ENCODE measurements at places on chromosomes 3 and 15. TPM values are rescaled to one million over a fixed set of nuclear protein-coding genes. Genes with fewer than 3 reads are reported as not detected.

Gene SEMA3F
- total RNA-seq, result 1.7 TPM

Gene FAM227B
- total RNA-seq, result 1.9 TPM

DNA sequence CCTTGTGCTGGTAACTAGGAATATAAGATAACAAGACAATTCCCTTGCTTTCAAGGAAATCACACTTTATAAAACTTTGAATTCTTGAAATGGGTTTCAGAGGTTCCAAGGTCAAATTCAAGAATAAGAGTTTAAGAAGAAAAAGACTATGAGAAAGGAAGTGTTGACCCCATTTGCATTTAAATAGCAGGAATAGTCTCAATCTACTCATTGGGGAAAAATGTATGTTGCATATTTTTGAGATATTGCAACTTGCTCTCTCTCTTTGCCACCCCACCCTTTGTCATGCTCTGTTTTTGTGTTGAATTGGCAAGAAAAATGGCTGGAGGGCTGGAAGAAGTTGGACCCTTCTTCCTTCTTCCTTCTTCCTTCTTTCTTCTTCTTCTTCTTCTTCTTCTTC lies 699.2 kb downstream of the TUSC7 start:
- H3K4me3 ChIP-seq, result no peak overlapping the region
- peaks cover 16% of the 10 kb centered on the region for H3K4me1 ChIP-seq
- H3K27me3 ChIP-seq, result no peaks in the 10 kb centered on the region

DNA sequence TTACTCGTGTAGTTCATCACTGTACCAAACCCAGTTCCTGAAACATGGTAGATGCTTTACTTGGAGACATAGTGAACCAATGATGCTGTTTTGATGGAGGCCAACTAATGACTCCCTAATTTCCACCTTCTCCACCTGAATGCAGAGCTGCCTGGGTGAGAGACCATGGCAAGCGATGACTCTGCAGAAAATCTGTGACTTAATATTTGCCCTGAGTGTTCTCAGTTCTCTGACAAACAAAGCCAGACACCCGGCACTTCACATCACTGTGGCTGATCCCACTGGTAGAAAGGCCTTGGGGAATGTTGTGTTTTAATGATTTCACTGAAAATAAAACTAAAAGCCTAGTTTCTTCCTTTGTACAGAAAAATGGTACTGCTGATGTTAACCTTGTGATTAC lies 39.5 kb upstream of the UBE3A start:
- DNase-seq, result no peak
- no peaks in the 10 kb centered on the region for H3K4me1 ChIP-seq
- no peak overlapping the region for H3K27ac ChIP-seq
- no peaks in the 10 kb centered on the region for H3K27me3 ChIP-seq
- no peak overlapping the region for H3K4me3 ChIP-seq

GRCh38 chr15:93897377-93897776 lies 334.0 kb upstream of the MCTP2 start:
- no peak overlapping the region for H3K27ac ChIP-seq
- no peaks in the 10 kb centered on the region for H3K27me3 ChIP-seq
- no peak overlapping the region for H3K4me3 ChIP-seq
- H3K4me1 ChIP-seq, result no peaks in the 10 kb centered on the region

- no peaks in the 10 kb centered on the region for H3K27me3 ChIP-seq
- no peak for DNase-seq
- H3K27ac ChIP-seq, result no peak overlapping the region
- H3K4me1 ChIP-seq, result peaks cover 17% of the 10 kb centered on the region
- no peak overlapping the region for H3K4me3 ChIP-seq
Observed at GRCh38 chr3:101876142-101876541, 26.8 kb downstream of the NFKBIZ start.

- no peaks in the 10 kb centered on the region for H3K27me3 ChIP-seq
- H3K4me3 ChIP-seq, result no peak overlapping the region
- no peak for DNase-seq
- H3K4me1 ChIP-seq, result peaks cover 4% of the 10 kb centered on the region
Observed at GRCh38 chr3:171412473-171412872, 47.7 kb downstream of the TNIK start.

DNA sequence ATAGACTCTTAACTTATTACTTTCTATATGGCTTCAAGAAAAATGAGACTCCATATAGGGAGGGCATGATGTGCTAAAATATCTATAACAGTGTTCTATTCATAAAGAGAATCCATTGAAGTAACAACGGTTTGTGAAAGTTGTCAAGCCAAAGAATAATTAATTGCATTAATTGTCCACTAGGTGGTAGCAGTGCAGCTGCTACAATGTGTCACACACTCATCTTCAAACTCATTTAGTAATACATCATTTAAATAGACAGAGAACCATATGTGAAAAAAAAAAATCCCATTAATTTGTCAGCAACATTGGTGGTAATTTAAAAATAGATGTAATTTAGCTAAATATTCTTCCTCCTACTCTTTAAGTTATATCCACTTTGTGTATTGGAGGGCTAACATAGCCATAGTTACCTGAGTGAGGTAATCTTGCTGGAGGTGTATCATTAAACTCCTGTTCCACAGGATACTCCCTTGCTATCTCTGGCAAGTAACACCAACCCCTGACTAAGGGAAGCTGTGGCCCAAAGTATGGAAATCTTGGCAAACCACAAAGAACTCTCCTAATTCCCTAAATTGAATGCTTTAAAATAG lies 3.7 kb upstream of the CPA3 start:
- no peaks in the 10 kb centered on the region for H3K36me3 ChIP-seq
- H3K4me3 ChIP-seq, result no peak overlapping the region
- no peak for DNase-seq
- peaks cover under 1% of the 10 kb centered on the region for H3K27me3 ChIP-seq

GRCh38 chr15:51938286-51938685 lies 33.3 kb downstream of the LEO1 start:
- H3K36me3 ChIP-seq, result peaks cover 38% of the 10 kb centered on the region
- H3K4me3 ChIP-seq, result no peak overlapping the region
- H3K27ac ChIP-seq, result no peak overlapping the region
- H3K4me1 ChIP-seq, result no peaks in the 10 kb centered on the region

GRCh38 chr15:25805031-25805430 lies 58.1 kb downstream of the ATP10A start:
- H3K27me3 ChIP-seq, result no peaks in the 10 kb centered on the region
- DNase-seq, result no peak
- no peak overlapping the region for H3K27ac ChIP-seq
- H3K4me3 ChIP-seq, result no peak overlapping the region
- no peaks in the 10 kb centered on the region for H3K36me3 ChIP-seq

GRCh38 chr3:4512895-4513616 lies 19.9 kb downstream of the ITPR1 start:
- H3K4me1 ChIP-seq, result no peaks in the 10 kb centered on the region
- H3K4me3 ChIP-seq, result no peak overlapping the region
- no peaks in the 10 kb centered on the region for H3K36me3 ChIP-seq
- H3K27ac ChIP-seq, result no peak overlapping the region
- no peak for DNase-seq

All from Calu3 (cell line).